ENCODE measurements at places on chromosomes 4 and X.
A peak's percentile ranks its signal among the peaks of the same experiment; 100 is the strongest.

- DNase-seq, result no peak
Measured at GRCh38 chrX:16702700-16703599, 9.5 kb downstream of the CTPS2 start.

GRCh38 chr4:5098176-5098575, 46.9 kb downstream of the STK32B start:
- no peak for DNase-seq

- DNase-seq, result peak; percentile 71
Measured at GRCh38 chrX:53081925-53082772, at the start of gene TSPYL2. TSS of gene TSPYL2 (plus strand) at chrX:53082367. CDS start at chrX:53082499, 132 bp downstream.

DNA sequence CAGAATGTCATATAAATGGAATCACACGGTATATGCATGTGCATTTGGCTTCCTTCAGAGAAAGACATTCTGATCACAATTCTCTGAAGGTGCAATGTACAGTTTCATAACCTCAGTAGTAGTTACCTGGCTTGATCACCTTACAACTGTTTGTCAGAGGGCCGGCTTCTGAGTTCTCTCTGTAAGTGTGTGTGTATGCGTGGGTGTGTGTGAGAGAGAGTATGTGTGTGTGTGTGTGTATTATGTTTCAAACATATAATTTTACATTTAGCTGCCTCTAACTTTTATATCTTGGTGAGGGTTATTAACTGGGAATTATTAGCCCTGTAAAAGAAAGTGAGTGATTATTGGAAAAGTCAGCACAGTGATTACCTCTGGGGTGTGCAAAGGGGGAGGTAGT, 8.0 kb upstream of the LOC101059915 start:
- DNase-seq, result no peak

DNA sequence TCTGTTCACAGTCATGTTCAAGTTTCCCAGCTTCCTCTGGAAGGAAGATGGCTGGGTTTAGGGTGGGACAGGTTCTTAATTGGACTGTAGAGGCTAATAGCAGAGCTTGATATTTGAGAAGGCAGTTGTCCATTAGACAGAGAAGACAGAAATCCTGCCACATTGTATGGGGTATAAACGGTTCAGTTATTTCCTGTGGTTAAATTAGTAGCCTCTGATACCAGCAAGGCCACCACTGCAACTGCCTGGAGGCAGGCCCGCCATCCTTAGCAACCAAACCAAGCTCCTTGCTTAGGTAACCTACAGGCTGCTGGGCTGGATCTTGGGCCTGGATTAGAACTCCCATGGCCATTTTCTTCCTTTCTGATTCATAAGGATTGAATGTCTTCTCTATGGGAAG, 1367.0 kb downstream of the PCDH7 start:
- no peak for DNase-seq

DNA sequence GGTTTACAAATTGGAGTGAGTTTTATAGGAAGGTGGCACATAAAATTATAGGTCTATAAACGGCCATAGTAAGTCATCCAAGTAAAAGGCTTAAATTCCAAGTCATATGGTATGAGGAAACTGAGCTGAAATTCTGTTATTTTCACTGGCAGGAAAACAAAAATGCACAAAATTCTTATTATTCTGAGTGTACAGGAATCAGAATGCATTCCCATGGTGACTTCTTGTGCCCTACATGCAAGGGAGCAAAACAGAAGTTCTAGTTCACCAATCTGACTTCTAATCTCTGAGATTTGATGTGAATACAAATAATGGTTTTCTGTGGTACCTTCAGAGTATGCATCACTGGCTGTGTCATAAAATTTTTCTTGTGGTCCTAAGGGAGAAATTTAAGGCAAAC, 102.9 kb downstream of the CLCN4 start:
- no peak for DNase-seq

DNA sequence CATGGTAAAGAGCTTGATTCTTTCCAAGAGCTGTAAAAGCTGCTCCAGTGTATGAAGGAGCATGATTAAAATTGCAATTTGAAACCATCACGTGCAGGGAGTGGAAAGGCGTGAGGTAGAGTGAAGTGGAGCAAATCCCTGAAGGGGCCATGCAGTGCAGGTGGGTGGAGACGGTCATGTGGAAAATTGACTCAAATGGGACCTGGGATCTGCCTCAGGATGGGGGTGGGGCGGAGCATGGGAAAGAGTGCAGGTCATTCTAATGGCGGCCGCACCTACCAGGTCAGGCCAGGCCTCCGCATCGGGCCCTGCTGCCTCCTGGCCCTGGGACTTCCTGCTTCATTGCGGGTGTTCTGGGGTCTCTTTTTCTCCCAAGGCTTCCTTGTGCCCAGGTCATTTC, 25.3 kb upstream of the TRIM60 start:
- no peak for DNase-seq

DNA sequence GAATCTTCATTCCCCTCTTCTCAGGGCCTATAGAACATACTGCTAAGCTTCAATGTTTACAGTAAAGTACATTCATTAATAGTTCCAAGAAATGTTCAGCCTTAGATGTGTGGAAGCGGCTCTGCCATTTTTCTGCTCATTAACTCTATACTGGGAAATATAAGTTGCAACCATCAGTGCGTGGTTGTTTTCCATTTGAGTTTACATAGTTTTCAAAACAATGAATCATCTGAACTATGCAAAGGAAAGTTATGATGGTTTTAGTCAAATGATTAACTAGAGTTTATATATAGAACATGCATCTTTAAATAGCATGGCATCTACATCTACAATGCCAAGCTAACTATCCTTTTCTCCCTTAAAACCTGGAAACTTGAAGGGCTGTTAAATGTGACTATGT, 29.6 kb downstream of the LEF1 start:
- DNase-seq, result no peak

DNA sequence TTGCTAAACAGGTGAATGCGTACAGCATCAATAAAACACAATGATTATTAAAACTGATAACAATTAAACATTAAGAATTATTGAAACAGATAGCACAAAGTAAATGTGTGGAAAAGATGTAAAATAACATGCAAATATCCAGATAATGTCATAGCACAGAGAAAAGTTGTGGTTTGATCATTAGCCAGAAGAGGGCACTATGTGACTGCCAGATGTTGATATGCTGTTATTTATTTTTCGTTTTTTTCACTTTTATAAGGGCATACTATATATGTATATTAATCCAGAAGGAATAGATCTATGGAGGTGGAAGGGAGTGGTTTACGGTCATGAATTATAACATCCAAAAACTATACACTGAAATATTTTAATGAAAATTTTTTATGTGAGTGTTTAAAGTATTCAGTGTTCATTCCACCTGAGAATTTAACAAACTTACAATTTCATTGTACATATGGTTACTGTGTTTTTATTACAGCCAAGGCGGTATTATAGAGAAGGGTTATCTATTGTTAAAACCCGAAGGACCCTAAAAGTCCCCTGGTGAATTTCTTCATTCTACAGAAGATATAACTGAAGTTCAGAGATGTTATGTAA, 211.9 kb upstream of the UGT8 start:
- peak; percentile 46 for DNase-seq

Data from NCI-H2029 treated with DMSO at 0.1 percent for 48 hours (cell line).